Karpas-422 (cell line): ENCODE measurements at places on chromosomes 13 and 19. TPM values are rescaled to one million over a fixed set of nuclear protein-coding genes. Genes with fewer than 3 reads are reported as not detected.

DNA sequence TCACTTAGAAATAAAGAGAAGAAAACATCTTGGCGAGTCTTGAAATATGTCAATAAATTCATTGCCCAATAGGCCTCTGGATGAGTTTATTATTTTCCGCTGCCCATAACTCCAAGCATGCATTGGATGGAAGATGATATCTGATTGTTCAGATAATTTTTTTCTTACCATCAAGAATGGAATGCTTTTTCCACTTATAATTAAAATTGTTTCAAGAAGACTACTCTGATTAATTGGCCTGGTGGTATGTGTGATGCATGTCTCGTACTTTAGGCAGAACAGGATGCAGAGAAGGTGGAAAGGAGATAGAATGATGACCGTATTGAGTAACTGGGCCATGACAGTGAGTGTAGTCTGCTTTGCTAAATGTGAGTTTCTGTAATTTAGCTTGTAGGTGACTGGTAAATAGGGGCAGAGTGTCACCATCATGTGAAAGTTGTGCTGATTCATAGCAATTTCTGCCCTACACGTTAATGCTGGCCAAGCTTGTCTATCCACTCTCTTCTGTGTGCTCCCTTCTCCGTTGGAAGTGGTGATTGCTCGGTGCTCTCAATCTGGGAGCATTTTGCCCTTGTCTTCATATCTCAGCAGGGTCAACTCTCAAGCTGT is 13.5 kb upstream of the SPATA13 start:
- no peak for DNase-seq

The SLC15A1 gene
- total RNA-seq: not detected in 2 replicates

DNA sequence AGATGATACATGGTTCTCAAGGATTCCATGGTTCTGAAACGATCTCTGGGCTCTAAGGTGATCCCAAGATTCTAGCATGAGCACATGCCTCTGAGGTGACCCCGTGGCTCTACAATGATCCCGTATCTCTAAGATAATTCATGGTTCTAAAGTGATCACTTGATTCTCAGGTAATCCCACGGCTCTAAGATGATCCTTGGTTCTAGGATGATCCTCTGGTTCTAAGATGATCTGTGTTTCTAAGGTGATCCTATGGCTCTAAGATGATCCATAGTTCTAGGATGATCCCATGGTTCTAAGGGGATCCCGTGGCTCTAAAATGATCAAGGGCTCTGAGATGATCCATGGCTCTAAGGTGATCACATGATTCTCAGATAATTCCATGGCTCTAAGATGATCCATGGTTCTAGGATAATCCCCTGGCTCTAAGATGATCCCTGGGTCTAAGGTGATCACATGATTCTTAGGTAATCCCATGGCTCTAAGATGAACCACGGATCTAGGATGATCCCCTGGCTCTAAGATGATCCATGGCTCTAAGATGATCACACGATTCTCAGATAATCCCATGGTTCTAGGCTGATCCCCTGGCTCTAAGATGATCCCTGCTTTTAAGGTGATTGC is 21.3 kb downstream of the NUMBL start:
- DNase-seq: no peak

GRCh38 chr13:105937451-105937850 is 598.0 kb downstream of the EFNB2 start:
- DNase-seq: no peak

DNA sequence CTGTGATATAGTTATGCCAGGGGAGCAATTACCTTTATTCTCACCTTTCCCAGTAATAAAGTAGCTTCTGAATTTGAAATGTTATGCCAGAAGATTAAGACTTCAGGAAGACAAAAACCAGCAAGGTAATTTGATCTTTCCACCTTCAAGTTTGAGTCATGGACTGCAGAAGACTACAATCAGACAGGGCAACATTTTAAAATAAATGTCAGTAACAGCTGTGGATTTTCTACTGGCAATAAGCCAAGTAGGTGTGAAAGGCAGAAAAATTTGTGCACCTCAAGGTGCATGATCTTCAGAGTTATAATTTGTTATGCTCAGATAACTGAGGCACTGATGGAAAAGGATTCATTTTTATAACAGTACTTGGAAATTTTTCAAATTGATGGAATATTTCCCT is 54.9 kb downstream of the SLITRK1 start:
- no peak for DNase-seq

DNA sequence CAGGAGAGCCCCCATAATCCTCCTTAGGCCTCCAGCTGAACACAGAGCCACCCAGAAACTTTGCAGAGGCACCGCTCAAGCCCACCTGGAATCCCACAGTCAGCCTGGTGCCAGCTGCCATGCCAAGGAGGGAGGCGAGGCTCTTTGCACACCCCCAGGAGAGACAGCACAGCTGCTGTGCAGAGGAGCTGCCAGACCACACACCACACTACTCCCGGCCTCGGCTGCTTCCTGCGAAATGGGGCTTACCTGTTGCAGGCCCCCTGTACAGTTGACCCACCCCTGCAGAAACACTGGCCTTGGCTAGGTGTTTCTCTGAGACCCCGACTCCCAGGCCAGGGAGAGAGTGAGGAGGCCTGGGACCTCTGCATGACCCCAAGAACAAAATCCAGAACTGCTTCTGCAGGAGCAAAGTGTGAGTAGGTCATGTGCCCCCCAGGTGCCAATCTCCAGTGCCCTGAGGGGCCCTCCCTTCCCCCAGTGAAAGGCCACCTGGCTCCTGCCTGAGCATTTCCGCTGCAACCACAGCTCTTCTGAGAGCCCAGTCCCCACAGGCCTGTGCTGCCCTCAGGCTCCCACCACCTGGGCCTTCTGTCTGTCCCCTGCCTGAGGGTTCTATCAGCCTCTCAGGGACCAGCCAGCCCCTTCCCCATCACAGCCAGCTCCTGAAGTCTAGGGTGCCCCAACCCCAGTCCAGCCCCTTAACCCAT is 580.4 kb downstream of the UQCRFS1 start:
- DNase-seq: no peak

DNA sequence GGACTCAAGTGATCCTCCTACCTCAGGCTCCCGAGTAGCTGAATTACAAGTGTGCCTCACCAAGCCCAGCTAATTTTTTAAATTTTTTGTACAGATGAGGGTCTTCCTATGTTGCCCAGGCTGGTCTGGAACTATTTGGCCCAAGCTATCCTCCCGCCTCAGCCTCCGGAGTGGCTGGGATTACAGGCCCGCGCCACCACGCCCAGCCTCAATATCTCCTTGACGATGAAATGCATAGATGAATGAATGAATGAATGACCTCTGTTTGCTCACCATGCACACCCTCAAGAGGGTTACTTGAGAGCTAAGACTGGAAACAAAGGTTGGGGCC is 14.9 kb upstream of the AP1M2 start:
- DNase-seq: no peak

DNA sequence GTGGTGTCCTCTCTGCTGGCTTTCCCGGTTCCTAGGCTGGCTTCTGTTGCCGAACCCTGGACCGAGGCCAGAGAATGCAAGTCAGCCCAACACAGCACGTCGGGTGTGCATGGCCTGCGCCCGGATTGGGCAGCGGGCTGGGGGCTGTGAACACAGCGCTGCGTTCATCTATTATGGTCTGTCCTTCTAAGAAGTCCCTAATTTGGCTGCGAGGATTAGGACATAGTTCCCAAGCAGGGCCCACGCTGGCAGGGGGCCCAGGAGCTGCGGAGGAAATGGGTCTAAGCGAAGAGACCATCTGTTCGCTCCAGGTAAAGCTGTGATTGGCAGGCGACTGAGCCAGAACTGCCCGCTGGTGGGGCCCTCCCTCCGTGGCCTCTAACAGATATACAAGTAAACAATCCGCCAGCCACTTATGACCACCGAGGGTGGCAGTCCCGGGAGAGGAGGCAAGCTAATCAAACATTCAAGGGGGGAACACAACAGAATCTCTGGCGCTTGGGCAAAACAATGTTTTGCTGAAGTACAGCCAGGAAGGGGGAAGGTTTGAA is 6.0 kb downstream of the SYCE2 start:
- no peak for DNase-seq

The ZNF90 gene
- total RNA-seq: 9.6 and 13.6 TPM in 2 replicates

- no peak for DNase-seq
Observed at GRCh38 chr13:71515744-71516038, 351.3 kb downstream of the DACH1 start.

The DMAC2 gene
- total RNA-seq: 25.1 and 30.3 TPM in 2 replicates

- DNase-seq: no peak
Observed at GRCh38 chr13:97255515-97256021, 33.4 kb downstream of the MBNL2 start.

DNA sequence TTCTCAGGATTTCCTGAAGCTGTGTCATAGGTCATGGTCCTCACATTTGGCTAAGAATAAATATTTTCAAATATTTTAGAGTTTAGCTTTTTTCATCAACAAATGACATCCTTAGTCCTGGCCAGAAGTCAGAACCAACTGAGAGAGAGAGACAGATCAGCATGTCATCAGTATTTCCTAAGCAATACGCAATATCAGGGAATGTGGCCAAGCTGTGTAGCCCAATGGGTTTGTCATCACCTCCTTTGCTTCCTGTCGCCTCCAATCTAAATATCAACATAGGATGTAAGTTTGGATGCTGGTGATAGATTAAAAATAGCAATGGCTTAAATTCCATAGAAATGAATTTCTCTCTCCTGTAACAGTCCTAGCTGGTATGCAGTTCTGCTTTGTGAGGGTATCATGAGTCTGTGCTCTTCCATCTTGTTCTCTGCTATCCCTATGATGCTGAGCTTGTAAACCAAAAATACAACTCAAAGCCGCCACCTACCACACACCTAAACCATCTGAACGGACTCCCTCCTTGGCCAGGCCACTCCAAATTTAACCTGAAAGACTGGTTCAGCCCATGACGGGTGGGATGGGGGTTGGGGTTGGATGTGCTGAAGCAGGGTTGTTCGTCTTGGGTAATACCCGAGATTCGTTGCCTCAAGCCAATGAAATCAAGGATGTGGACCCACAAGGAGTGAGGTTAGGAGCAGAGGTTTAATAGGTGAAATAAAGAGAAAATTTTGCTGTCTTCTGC is 10.0 kb upstream of the IGSF23 start:
- DNase-seq: no peak

The RNF225 gene
- total RNA-seq: 0.90 and 0.97 TPM in 2 replicates

DNA sequence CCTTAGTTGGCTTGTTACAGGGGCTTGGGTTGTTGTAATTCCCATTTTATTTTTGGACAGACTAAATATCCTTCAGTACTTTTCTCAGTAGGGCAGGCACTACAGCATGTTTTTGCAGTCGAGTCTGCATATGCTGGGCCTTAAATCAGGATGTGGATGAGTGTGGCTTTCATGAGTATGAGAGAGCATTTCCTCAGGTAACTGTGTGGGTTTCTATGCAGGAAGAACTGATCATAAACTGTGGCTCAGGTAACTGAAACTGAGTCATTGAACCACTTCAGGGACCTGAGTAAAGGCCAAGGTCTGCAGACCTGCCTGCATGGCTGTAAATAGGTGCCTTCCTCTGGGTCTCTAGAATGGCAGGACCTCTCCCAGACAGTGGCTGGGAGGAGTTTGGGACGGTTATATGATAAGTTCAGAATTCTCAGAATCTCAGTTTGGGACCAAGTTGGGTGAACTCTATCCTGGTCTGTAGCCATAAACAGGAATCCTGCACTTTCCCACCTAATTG is 112.1 kb downstream of the ZNF737 start:
- DNase-seq: no peak

DNA sequence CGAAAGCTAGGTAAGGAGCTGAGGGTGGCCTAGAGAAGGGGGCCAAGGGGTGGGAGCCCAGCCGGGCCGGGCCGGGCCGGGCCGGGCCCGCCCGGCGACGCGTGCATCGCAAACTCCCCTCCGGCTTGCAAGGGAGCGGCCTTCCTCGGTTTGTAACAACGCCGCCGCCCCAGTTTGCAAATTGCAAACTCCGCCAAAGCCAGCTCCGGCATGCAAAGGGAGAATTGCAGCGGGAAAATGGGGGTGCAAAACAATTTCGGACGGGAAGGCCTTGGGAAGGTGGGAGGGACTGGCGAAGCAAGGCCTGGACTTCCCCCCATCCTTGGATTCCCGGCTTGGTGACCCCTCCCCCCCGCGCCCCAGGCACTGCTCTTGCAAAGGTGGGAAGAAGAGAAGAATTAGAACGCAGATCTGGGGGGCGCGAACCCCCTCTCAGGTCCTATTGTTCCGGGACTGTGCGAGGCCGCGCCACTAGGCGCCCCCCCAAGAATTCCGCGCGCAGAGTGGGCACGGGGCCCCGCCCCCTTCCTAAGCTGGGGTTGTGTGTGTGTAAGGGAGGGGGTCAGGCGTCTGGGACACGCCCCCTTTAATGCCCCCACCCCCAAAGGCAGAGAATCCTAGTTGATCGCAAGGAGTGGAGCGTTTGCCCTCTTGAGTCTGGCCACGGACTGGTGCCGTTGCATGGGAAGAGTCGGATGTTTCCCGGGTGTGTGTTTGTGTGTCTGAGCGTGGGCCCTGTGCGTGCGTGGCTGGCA is 926 bp downstream of the PRR12 start:
- DNase-seq: peak; percentile 86

DNA sequence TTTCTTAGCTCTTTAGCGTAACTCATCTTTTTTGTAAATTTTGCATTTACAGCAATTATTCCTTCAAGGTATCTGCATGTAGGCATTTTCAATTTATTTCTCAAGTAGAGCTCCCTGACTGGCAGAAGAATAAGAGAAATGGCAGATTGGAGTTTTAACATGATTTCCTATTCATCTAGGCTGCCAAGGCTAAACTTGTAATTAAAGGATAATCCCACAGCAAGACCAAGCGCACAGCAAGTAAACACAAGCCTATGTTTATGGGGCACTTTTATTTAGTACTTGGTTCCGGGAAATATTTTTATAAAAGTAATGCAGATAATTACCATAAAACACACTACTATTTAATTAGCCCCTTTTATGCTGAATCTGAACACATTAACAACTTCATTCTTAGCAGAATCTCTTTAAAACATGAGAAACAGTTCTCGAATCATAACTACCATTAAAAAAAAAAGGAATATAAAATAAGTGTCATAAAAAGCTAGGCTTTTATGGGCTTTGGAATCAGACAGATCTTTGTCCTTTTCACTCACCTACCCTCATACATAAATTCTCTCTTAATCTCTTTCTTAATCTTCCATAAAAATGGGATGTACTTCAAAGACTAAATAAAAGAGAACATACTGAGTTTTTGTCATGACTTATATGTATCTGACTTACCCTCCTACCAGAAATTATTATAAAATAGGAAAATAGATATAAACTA is 961.6 kb upstream of the MIR17HG start:
- no peak for DNase-seq

The TMEM255B gene
- total RNA-seq: 0.86 and 1.4 TPM in 2 replicates

The SLC6A16 gene
- 16.9 and 42.6 TPM in 2 replicates for total RNA-seq

GRCh38 chr13:67094952-67095351 is 135.2 kb downstream of the PCDH9 start:
- no peak for DNase-seq

DNA sequence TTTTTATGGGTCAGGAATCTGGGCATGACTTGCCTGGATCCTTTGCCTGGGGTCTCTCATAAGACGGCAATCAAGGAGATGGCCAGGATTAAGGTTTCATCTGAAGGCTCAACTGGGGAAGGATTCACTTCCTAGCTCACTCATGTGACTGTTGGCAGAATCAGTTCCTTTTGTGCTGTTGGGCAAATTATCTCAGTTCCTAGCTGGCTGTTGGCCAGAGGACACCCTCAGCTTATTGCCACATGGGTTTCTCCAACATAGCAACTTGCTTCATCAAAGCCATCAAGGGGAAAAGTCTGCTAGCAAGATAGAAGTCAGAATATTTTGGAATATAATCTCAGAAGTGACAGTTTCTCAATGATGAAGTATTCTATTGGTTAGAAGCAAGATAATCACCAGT is 12.2 kb upstream of the EVI5L start:
- no peak for DNase-seq

GRCh38 chr13:90246687-90247345 is 1100.7 kb upstream of the MIR17HG start:
- no peak for DNase-seq

The ZNF772 gene
- total RNA-seq: 0.45 and 4.6 TPM in 2 replicates
